ENCODE measurements at places on chromosomes 12 and 14.

DNA sequence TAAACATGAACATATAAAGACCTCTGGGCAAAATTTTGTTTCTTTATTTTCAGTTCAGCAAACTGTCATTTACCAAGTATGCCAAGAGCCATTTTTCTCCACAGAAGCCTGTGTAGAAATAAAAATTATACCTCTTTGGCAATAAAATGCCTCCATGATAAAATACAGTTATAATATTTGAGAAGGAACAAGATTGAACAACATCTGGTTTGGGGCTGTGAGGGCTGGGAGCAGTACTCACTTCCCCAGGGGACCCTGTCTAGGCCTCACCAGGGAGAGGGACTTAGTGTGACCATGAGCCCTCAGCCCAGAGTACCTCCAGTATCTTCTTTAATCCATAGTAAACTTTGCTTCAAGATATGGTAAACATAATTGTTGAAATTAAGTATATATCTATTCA is 65.1 kb downstream of the DAAM1 start:
- no peak for DNase-seq

- no peak for DNase-seq
These were observed 121.1 kb upstream of the EEA1 start for GRCh38 chr12:93050026-93050747.

DNA sequence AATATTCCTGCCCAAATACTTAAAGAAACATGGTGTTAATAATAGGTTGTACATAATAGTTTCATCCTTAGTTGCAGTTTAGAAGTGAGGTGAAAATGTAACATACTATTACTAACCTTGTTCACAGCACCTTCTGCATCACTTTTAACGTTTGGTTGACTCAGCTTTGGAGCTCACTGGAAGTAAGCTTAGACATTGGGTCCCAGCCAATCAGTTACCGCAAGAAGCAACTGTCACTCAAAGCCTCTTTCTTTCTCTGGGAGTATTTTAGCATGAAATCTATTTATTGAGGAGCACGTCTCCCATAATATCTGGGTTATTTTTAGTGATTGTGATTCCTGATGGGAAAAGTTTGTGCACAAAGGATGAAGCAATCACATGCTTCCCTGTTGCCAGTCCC is 472.6 kb downstream of the SNAPC1 start:
- DNase-seq = no peak

DNA sequence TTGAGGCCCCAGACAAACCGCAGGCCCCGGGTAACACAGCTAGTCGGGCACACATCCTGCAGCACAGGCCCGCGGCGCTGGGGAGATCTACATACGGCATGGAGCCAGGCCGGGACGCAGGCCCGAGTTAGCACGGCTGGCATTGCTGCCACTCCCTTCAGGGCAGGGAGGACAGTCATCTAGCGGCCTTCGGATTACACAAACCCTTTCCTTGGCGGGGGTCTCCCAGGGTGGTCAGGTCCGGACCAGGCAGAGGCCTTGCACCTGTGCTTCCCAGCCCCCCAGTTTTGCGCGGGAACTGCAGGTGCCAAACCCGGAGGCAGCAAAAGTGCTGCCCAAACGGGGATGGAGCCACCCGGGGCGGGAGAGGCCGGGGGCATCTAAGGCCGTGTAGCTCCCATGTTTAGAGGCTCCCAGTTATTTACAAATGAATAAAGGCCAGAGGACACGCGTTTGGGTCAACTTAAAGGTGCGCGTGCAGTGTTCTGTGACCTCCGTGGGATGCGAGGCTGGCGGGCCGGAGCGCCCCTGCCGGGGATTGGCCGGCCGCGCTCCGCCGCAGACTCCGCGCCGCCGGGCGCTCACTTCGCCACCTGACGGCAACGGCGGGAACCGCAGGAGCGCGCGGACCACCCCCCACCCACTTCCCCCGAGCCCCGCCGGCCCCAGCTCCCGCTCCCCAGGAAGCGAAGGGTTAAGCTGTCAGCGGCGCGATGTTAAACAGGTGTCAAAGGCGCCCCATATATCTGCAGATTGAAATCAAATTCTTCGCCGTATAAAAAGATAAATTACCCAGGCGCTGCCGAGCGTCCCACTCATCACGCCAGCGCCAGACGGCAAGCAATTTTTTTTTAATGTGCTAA is 18.1 kb downstream of the VSX2 start:
- DNase-seq = peak; percentile 45

GRCh38 chr12:121224591-121224990 is 14.7 kb downstream of the P2RX4 start:
- no peak for DNase-seq

- peak; percentile 46 for DNase-seq
These were observed 55.7 kb downstream of the LIN52 start for GRCh38 chr14:74140374-74140850.

DNA sequence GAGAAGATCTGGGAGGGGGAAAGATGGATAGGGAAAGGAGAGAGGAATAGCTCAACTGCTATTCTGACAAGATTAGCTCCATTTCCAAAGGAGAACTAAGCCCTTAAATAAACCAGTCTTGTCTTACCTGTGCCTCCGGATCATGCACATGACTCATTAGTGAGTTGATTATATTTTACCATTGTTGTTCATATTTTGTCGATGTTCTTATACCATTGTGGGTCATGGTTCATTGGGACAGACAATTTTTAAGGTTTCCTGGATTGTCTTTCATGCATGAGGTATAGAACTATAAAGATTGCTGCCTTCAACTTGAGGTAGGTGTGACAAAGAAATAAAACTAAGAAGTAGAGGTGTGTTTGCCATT is 243.0 kb upstream of the ATP2B1 start:
- no peak for DNase-seq

DNA sequence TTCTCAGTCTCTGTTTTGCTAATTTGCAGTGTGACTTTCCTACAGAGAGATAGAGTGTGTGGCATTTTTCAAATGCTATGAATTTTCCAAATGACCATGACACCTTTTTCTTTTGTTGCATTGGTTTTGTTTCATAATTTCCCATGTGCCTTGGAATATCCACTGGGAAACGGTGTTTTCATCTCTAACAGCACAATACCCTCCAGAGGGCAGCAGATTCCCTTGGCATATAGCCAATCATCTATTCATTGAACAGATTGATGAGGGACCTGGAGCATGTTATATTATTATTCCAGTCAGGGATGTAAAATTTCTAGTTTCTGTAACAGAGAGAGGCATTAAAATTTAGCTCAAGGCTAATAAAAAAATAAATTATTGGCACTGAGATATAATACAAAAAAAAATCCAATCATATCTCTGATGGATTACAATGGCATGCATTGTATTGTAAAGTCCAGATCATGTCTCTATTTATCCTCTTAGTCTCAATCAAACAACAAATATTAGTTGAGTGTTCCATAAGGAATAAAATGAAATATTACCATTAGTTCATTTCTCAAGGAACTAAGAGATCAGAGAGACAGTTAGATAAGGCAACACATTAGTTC is 29.6 kb upstream of the NTN4 start:
- peak; percentile 65 for DNase-seq

DNA sequence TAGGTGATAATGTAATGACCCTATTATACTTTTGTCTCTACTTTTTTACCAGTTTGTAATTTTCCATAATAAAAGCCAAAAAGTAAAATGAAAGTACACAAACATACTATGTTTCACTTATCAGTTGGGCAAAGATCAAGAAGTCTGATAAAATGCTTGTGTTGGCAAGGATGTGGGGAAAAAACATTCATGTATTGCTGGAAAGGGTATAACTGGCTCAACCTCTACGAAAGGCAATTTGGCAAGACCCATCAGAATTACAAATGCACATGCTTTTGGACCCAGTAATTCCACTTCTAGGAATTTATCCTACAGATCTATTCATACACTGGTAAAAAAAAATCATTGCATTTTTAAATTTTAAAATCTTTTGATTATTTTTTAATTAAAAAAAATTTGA is 68.0 kb downstream of the SPTB start:
- no peak for DNase-seq

DNA sequence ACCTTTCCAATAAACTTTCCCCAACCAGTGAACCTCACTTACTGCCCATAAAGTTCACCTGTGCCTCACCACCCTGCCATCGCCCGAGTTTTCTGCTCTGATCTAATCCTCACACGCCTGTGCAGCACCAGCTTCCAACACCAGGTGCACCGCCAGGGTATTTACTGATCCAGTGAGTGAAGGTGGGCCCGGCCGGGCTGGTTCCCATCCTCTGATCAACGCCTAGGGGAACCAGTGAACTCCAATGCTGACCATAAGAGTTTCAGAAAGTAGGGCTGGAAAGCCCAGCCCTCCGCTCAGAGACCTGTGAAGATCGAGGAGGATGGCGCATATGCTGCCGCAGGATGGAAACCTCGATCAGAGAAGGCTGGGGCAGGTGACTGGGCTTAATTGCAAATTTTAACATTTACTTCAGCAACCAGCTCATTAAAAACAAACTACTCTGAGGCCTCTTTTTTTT is 685 bp upstream of the MYL6B start:
- DNase-seq = peak; percentile 86

GRCh38 chr12:127143020-127143419 is 1124.0 kb upstream of the TMEM132C start:
- DNase-seq = no peak

GRCh38 chr12:132866251-132866828 is 21.1 kb downstream of the CHFR start:
- no peak for DNase-seq

DNA sequence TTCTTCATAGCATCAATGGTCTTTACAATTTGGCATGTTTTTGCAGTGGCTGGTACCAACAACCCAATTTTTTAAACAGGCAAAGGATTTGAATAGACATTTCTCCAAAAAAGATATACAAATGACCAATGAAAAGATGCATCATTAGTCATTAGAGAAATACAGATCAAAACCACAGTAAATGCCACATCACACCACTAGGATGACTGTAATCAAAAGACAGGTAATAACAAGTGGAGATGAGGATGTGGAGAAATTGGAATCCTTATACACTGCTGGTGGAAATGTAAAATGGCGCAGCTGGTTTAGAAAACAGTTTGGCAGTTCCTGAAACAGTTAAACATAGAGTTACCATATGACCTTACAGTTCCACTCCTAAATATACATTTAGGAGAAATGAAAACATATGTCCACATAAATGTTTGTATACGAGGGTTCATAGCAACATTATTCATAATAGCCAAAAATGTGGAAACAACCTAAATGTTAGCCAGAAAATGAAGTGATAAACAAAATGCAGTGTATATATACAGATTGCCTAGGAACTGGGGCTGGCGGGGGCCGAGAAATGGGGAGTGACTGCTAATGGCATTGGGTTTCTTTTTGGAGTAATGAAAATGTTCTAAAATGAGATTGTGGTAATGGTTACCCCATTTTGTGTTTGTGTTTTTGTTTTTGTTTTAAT is 55.2 kb downstream of the TGFB3 start:
- no peak for DNase-seq

All from NCI-H146 (cell line).